ENCODE measurements at places on chromosomes 5 and 9. TPM values are rescaled to one million over a fixed set of nuclear protein-coding genes. Genes with fewer than 3 reads are reported as not detected.

The RNF208 gene
- 3.3 TPM for total RNA-seq

The HSPA9 gene
- 250 TPM for total RNA-seq

The BAG1 gene
- 113 TPM for total RNA-seq

The GPR21 gene
- 0.33 TPM for total RNA-seq

The PDGFRB gene
- 98.7 TPM for total RNA-seq

The HACD4 gene
- total RNA-seq, result 25.0 TPM

The C6 gene
- 3.2 TPM for total RNA-seq

The INSL4 gene
- not detected for total RNA-seq

DNA sequence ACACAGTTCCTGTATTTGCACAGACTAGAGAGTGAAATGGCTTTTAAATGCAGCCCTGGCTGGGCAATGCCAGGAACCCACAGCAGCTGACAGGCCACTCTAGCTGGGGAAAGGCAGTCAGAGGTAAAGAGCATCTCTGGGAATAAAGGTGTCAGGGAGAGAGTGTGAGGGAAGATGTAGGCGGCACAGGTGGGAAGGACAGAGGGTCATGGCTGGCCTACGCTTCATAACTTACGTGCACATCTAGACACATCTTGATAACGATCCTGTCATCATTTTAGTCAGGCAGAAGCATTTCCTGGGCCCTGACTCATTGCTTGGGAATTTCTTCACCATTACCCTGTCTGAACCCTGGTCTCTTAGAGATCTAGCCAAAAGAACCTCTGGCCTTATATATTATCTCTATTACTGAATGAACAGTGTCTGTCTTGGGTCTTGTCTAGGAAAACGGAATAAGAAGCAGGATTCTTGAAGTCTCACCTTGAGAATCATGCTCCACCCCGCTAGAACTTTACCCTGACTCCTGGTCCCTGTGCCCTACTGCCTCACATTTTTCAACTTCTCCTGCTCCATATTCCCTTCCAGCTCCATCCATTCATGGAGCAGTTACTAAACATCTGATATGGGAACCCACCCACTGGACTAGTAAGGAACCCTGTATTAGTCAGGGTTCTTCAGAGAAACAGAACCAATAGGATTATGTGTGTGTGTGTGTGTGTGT lies 106.4 kb upstream of the ELL2 start:
- H3K4me3 ChIP-seq, result no peak overlapping the region
- no peaks in the 10 kb centered on the region for H3K27me3 ChIP-seq
- no peak for DNase-seq
- H3K4me1 ChIP-seq, result peaks cover 19% of the 10 kb centered on the region

GRCh38 chr5:76808141-76808691 lies 10.6 kb upstream of the F2RL1 start:
- DNase-seq, result no peak
- no peak overlapping the region for H3K27ac ChIP-seq
- H3K4me3 ChIP-seq, result no peak overlapping the region

DNA sequence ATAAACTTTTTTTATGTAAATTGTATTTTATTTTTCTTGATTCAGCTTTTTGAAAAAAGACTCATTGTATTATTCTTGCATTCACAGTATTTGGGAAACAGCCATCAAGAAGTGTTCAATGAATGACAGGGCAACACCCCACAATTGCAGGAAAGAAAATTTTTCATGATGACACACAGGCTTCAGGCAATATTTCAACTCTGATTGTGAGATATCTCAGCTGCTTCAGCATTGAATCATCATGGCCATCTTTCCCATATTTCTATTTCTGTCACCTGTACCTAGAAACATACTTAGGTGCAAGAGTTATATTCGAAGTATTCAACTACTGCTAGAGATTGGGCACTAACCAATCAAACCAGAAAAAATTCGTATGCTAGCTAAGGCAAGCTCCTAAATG lies 446.0 kb downstream of the ISL1 start:
- H3K27ac ChIP-seq, result no peak overlapping the region
- DNase-seq, result no peak
- H3K36me3 ChIP-seq, result no peaks in the 10 kb centered on the region
- H3K4me3 ChIP-seq, result no peak overlapping the region
- no peaks in the 10 kb centered on the region for H3K27me3 ChIP-seq

DNA sequence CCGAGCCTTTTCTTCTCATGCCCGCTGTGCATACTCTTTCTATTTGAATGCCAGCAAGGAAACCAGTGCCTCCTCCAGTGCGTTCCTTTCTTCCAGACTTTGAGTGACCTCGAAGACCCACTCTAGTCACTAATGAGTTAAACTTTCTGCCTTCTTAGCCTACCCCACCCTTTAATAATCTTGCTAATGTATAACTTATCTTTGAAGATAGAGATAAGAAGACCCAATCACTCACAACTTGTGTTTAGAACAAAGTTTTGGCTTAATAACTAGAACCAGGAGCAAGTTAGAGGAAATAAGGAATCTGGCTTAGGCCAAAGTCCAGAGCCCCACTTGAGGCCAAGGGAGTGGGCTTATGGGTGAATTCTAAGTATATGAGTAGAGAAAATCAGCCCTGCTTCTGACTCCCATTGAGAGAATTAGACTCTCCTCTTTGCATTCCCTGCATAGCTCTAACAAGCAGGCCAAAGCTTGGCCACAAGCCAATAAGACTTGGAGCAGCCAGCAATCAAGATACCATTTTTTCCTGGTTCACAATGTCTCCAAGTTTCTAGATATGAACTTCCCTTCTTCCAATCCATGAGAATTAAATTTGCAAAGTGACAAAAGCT lies 181.5 kb upstream of the PIK3R1 start:
- H3K27me3 ChIP-seq, result no peaks in the 10 kb centered on the region
- H3K4me1 ChIP-seq, result peaks cover 34% of the 10 kb centered on the region
- DNase-seq, result no peak
- no peak overlapping the region for H3K4me3 ChIP-seq
- peak overlapping the region; percentile 29 for H3K27ac ChIP-seq

DNA sequence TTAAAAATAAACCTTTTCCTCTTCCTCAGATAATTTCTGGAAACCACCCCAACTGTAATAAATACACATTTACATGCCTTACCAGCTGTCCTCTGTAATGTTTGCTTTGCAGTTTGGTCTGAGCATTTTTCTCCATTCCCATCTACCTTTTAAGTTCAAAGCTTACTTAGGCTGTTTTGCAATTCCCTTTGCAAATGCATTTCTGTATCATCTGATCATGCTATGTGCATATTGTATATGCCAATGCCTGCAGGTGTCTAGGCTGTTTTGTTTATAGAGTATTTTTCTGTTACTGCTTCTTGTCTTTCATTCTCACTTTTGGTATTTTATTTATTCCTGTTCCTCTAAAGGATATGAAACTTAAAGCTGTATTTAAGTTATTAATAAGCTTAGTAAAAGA lies 86.3 kb downstream of the SLC44A1 start:
- no peaks in the 10 kb centered on the region for H3K36me3 ChIP-seq
- H3K4me3 ChIP-seq, result no peak overlapping the region
- peaks cover 9% of the 10 kb centered on the region for H3K4me1 ChIP-seq
- no peak overlapping the region for H3K27ac ChIP-seq
- no peaks in the 10 kb centered on the region for H3K27me3 ChIP-seq

GRCh38 chr9:133394687-133395271 lies 18.6 kb downstream of the STKLD1 start:
- H3K4me1 ChIP-seq, result no peaks in the 10 kb centered on the region
- no peak overlapping the region for H3K4me3 ChIP-seq
- H3K27ac ChIP-seq, result no peak overlapping the region
- no peaks in the 10 kb centered on the region for H3K36me3 ChIP-seq
- H3K27me3 ChIP-seq, result peaks cover 7% of the 10 kb centered on the region

DNA sequence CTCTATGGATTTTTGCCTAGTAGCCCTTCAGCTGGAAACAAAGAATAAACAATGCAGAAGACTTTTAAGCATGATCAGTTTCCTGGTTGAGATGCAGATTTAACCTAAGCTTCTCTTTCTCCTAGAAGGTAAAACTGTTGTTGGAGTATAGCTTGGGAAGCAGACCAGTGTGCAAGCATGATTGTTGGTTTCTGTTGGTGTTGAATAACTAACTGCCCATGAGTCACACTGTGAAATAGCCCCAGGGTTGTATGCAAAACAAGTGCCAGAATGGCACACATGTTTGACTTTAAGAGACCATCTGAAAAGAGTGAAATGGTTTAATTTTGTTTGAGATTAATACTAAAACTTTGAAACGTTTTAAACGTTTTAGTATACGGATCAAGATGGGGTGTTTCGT lies 227.1 kb downstream of the ARHGEF28 start:
- no peak for DNase-seq
- no peak overlapping the region for H3K4me3 ChIP-seq
- no peaks in the 10 kb centered on the region for H3K27me3 ChIP-seq
- no peaks in the 10 kb centered on the region for H3K36me3 ChIP-seq
- H3K4me1 ChIP-seq, result no peaks in the 10 kb centered on the region
- no peak overlapping the region for H3K27ac ChIP-seq

DNA sequence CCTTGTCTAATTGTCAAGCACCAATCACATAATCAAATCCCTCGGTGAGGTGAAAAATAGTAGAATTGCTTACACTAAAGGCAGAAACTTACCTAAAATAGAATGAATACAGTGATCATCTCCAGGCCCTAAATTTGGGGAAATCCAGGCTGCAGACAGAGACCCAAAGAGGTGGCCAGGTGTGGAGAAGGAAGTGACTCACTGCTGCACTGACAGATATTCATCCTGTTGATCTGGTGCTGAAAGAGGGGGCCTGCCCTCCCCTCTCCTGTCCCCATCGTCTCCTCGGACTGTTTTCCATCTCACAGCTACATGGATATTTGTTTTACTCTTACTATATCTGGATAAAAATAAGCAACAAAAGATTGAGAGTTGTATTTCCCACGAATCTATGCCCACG lies 15.9 kb downstream of the OR2Y1 start:
- H3K27ac ChIP-seq, result no peak overlapping the region
- peak; percentile 29 for DNase-seq
- H3K36me3 ChIP-seq, result no peaks in the 10 kb centered on the region

GRCh38 chr9:5876026-5876425 lies 14.7 kb upstream of the MLANA start:
- H3K27ac ChIP-seq, result no peak overlapping the region
- no peaks in the 10 kb centered on the region for H3K27me3 ChIP-seq
- peaks cover 6% of the 10 kb centered on the region for H3K36me3 ChIP-seq
- no peak overlapping the region for H3K4me3 ChIP-seq

DNA sequence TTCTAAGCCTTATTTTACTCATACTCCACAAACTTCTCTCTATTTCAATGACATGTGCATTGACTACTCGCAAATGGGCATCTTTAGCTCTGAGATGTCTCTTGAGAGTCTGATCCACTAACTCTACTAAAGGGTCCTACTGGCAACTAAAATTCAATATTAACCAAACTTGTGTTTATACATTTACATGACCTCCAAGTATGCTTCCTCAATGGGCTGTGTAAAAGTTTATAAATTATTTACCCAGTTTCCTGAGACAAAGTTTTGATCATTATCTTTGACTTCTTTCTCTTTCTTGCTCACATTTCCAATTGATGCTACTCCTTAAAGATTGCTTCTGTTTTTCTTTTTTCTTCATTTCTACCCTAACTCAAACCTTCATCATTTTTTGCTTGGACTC lies 510.1 kb upstream of the DAB2 start:
- no peak overlapping the region for H3K4me3 ChIP-seq
- no peaks in the 10 kb centered on the region for H3K4me1 ChIP-seq
- no peaks in the 10 kb centered on the region for H3K36me3 ChIP-seq
- no peaks in the 10 kb centered on the region for H3K27me3 ChIP-seq
- no peak overlapping the region for H3K27ac ChIP-seq

DNA sequence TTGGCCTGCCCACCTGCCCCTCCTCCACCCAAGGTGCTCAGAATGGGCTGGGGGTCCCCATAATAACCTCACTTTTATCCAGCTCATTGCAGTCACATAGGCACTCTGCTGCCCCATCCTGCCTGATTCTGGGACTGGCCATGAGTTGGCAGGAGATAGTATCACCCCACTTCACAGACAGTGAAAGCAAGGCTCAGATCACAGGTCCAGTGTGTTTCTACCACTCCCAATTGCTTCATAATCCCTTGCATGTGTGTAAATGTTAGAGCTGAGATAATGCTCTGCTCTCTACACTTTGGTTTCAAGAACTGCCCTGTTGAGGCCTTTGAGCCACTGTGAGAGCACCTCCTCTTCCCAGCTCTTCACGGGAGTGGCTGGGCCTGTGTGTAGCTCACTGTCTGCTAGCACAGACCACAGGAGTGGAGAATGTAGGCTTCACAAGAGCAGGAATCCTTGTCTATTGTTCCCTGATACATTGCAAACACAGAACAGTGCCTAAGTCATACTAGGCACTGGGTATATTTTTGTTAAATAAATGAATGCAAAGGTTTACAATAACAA lies 8.4 kb downstream of the PCYOX1L start:
- peaks cover 12% of the 10 kb centered on the region for H3K4me1 ChIP-seq
- DNase-seq, result no peak
- H3K4me3 ChIP-seq, result no peak overlapping the region
- no peaks in the 10 kb centered on the region for H3K36me3 ChIP-seq
- H3K27me3 ChIP-seq, result no peaks in the 10 kb centered on the region
- H3K27ac ChIP-seq, result no peak overlapping the region

DNA sequence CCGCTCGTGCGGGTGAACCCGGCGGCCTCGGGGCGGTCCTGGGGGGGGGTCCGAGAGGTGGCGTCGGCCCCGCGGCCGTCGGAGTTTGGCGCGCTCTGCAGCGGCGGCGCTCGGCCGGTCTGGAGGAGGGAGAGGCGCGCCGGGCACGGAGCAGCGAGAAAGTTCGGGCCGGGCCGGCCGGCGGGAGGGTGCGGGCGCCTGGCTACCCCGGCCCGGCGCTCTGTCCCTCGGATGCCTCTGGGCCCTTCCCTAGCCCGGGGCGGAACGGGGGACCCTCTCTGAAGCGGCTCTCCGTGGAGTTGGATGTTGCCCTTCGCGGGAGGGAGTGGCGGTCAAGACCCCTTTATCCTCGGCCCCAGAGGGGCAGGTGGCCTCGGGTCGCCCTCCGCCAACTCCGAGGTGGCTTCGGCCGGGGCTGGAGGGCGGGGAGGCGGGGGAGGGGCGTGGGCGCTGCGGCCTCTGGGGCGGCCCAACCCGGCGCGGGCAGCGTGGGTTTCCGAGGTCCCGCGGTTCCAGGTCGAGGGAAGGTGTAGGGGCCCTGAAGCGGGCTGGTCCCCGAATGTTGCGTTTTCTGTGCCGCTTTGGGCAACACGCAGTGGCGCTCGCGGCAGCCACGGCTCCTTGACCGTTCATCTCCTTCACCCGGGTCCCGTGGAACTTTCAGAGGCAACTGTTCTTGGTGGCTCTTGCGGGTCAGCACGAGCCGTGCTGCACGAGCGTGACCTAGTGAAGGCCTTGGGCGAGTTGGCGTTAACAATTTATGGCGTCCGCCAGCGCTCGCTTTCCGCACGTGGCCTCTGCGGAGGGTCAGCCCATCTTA lies 290.5 kb downstream of the DOCK8 start:
- no peaks in the 10 kb centered on the region for H3K27me3 ChIP-seq
- H3K27ac ChIP-seq, result peak overlapping the region; percentile 88
- no peak for DNase-seq
- H3K4me3 ChIP-seq, result peak overlapping the region; percentile 79

DNA sequence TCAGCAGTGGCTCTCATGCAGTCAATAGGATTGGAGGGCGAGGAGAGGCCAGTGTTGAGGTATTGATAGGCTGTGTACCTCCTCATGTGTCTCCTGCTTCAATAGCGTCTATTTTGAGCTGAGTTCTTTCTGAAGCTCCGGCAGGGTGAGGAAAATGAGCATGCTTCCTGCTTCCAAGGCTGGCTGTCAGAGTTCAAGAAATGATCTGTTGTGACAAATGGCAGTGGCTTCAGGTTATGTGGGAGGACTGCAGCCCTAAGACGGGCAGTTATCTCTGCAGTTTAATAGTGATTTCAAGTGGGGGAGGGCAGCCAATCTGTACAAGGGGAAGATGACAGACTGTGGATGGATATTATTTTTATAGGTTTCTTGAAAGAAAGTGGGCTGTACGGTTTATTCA lies 54.0 kb upstream of the CXCL14 start:
- no peaks in the 10 kb centered on the region for H3K27me3 ChIP-seq
- no peak overlapping the region for H3K4me3 ChIP-seq
- peak; percentile 45 for DNase-seq
- H3K36me3 ChIP-seq, result no peaks in the 10 kb centered on the region
